ENCODE measurements at places on chromosomes 3 and 15.

DNA sequence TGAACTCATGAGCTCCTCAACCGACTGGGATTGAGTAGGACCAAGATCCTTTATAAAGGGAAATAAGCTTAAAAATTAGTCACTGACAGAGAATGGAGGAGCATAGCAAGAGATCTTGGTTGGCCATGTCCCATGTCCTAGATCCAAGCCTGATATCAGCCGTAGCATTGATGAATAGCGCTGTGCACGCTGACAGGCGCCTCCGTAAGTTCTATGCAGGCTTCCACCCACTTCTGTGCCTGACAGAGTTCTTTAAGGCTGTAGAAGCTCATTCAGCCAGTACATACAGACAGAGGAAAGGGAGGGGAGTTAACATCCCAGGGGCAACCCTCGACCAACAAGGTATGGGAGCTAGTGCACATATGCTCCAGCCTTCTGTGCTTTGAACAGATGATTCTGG is 251.7 kb upstream of the TBC1D5 start:
- no peak for DNase-seq

GRCh38 chr3:172062761-172063160 is 23.4 kb downstream of the FNDC3B start:
- DNase-seq: no peak

DNA sequence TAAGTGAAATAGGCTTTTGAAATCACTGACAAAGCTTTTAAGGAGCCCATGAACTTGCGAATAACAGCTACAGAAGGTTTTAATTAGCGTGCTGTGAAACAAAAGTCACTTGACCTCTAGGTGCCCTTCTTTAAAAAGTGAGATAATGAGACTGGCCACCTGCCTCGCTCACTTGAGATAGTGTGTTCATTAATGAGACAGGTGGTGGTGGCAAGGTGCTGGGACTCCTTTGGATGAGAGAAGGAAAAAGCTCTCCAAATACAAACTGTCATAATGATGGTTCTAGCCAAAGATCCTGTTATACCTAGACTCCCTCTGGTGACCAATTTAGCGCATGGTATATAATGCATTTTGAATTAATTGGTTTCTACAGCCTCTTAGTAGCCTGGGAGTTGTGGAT is 22.7 kb upstream of the IREB2 start:
- peak; percentile 26 for DNase-seq

DNA sequence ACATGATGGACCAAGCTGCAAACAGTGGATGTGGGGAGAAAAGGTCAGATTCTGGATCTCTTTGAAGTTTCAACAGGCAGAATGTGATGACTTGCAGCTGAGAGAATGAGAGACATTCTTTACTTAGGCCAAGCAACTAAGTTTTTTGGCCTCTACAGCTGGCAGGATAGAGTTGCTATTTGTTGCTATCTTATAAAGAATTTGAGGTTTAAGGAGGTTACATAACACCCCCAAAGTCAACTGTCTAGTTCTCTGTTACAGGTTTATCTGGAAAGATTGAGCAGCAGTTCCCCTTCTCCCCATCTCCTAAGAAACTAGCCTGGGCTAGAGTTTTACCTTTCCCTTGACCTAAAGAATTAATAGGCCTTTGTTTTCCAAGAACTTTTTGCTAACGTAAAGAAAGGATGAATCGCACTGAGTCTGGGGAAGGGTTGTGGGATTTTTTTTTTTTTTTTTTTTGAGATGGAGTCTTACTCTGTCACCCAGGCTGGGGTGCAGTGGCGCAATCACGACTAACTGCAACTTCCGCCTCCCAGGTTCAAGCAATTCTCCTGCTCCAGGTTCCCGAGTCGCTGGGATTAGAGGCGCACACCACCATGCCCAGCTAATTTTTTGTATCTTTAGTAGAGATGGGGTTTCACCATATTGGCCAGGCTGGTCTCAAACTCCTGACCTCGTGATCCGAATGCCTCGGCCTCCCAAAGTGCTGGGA is 26.6 kb upstream of the SLMAP start:
- no peak for DNase-seq
